ENCODE measurements at places on chromosomes 5 and 9.

GRCh38 chr5:135829681-135830383 lies 4.6 kb upstream of the SLC25A48 start:
- DNase-seq = peak; percentile 78

DNA sequence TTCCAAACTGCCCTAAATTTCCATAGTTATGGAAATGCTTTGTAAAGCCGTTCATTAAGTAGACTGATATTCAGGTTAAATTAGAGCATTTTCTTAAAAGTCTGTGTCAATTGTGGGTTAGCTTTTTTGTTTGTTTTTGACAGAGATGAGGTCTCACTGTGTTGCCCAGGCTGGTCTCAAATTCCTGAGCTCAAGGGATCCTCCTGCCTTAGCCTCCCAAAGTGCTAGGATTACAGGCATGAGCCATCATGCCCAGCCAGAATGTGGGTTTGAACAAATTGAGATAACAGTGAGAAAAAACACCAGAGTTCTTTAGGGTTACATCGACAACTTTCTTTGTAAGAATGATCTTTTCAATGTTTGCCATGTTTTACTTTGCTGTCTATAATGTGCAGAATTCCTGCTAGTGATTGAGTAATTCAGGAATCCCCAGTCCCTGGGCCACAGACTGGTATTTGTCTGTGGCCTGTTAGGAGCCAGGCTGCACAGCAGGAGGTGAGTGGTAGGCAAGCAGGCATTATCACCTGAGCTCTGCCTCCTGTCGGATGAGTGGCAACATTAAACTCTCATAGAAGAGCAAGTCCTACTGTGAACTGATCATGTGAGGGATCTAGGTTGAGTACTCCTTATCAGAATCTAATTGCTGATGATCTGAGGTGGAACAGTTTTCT lies 80.5 kb downstream of the RAI14 start:
- DNase-seq = no peak

DNA sequence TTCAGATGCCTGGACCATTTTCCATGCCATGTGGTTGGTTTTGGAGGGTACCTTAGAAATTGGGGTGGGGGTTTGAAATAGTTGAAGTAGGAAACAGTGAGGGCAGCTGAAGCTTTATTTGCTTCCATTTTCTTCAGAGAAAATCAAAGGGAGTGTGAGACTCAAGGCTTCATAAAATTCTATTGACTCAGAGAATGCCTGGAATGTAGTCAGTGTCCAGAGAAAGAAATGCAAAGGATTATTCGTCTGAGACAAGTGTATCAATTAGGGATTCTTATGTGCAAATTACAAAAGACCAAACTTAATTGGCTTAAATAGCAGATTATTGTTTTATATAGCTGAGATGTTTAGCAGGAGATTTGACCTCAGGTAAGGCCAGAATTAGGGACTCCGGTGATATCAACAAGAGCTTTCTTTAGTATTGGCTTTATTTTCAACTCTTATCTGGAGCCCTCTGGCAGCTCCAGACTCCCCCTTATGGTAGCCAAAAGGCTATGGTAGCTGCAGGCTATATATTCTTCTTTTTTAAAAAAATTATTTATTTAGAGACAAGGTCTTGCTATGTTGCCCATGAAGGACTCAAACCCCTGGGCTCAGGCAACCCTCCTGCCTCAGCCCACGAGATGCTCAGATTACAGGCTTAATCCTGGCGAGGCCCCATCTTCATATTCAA lies 38.9 kb downstream of the PTTG1 start:
- no peak for DNase-seq

DNA sequence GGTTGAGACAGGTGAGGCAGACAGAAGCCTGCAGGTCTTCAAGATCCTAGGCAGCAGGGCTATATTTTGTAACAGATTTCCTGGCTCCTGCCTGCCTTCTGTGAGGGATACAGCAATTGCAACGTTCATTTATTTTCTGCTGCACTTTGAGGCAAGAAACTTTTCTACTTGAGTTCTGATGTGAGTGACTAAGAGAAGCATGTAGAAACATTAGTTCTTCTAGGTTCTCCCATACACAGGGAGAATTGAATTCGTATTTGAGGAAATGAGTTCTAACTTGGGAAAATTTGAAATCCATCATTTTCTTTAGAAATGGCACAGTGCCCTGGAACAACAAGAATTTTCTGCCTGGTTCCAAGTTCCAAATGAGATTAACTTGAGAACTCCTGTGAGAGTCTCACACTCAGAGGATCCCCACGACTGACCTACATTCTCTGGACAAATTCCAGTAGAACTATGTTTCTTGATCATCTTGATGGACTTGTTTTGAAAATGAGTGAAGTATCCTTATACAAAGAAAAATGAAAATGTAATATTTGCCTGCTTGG lies 15.0 kb downstream of the MAMDC2 start:
- no peak for DNase-seq

DNA sequence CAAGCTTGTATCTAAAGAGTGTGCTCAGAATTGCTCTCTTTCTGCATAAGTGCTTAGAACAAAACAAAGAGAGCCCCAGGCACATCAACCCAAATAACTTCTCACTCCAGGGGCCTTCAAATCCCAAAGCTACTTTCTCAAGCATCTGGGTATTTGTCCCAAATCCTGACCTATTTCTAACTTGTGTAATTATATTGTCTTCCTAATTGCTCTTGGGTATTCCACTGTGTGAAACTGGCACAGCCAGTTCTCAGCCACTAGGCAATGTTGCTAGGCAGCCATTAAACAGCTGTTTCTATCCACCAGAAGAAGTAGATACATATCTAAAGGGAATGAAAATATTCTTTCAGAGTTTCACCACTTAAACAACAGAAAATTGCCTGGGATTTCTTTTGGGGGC lies 198.8 kb downstream of the PRELID2 start:
- no peak for DNase-seq

GRCh38 chr9:15374310-15374709 lies 48.4 kb upstream of the SNAPC3 start:
- DNase-seq = no peak

- no peak for DNase-seq
Observed at GRCh38 chr9:96135076-96135752, 166.8 kb downstream of the HSD17B3 start.

DNA sequence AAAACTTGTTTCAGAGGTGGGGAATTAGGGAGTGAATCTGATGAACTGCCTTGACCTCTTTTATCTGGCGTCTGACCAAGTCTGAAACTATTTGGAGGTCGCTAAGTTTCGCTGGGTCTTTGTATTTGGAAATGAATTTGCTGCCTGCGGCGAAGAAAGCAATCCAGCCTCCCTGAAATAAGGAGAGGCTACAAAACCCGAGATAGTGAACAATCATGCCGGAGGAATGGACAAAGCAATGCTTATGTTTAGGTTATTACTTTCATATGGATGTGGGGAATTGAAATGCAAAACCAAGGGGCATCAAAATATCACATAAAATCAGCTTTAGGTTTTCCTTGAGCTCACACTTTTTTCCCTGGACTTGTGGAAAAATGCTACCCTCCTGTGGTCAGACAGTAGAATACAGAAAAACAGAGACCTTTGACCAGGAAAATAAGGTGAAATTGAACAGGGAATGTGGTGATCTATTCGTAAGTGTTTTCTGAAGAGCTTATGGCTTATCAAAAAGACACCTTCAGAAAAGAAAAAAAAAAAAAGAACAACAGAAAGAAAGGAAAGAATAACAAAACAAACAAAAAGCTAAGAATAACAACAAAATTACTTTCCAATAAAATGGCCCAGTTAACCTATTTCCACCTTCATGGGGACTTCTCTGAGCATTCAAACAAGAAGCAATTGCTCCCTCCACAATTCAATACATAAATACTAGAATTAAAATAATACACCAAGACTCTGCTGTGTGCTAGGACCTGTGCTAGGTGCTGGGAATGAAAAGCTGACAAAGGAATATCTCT lies 68.6 kb upstream of the DPYSL3 start:
- DNase-seq = peak; percentile 82

DNA sequence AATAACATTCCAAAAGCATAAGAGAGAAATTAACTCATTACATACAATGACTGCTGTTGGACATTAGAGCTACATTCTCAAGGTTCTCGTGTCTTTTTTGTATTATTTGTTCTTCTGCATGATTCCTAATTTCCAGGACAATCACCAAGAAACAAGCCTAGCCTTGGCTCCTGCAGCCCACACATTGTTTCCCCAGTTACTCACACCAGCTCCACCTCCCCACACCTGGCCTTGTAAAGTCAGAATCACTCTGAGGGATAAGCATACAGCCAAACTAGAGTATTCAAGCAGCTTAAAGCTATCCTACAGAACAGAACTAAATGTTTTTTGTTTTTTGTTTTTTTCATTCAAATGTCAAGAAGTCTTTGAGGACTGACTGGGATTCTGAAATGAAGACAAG lies 189.2 kb downstream of the HINT1 start:
- DNase-seq = no peak

GRCh38 chr9:37311938-37312708 lies 110.4 kb upstream of the GRHPR start:
- no peak for DNase-seq

DNA sequence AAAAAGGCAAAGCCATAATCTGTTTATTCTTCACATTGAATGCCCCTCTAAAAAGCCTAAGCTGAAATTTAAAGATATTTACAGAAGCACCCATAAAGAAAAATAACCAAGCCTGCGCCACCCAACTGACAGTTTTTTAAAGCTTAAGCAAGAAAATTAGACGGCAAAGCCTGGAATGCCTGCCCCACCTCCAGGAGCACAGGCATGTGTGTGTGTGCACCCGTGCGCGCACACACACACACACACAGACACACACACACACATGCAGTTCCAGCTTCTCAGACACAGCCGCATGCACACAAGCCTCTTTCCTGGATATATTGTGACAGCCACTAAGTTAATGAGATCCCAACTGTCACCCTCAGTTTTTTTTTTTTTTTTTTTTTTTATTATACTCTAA lies 88.2 kb downstream of the FRMD3 start:
- no peak for DNase-seq

DNA sequence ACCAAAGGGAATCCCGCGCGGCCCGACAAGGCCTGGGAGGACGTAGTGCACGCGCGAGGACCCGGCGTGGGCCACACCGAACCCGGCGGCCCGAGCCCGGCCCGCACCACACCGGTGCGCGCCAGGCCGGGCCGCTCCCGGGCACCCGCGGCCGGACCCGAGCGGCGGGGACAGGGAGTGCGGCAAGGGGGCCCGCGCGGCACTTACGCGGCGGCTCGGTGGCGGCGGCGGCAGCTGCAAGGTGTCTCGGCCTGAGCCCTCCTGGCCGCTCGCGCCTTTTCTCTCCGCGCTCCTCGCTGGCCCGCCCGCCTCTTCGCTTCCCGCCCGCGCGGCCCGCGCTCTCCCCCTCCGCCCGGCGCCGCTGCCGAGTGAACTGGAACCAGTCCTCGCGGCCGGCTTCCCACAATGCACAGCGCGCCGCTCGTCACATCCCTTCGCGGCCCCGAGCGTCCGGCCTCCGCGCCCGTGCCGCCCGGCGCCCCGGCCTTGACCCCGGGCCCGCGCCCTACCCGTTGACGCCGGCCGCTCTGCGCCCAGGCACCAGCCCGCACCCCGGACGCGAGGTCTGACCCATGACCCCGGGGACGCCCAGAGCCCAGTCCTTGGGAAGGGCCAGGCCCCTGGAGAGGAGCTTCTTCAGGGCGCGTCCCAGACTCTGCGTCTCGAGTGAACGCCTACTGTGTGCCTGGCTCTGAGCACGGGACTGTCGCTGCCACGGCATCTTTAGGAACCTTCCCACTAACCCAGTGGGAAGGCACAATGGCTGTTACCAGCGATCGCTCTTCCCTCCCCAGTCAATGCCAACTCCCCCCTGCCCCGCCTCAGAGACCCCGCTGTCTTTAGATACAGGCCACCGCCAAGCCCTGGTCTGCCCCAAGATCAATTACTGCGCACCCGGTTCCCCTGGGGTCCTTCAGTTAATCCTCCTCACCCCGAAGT lies at the start of gene MACROH2A1:
TSS of gene MACROH2A1 (minus strand) at position 377 of the 939 bp plus-strand sequence. CDS start 10,138 bp downstream, outside the sequence.
- DNase-seq = peak; percentile 87

GRCh38 chr9:36993933-36994764 lies 39.9 kb downstream of the PAX5 start:
- DNase-seq = no peak

DNA sequence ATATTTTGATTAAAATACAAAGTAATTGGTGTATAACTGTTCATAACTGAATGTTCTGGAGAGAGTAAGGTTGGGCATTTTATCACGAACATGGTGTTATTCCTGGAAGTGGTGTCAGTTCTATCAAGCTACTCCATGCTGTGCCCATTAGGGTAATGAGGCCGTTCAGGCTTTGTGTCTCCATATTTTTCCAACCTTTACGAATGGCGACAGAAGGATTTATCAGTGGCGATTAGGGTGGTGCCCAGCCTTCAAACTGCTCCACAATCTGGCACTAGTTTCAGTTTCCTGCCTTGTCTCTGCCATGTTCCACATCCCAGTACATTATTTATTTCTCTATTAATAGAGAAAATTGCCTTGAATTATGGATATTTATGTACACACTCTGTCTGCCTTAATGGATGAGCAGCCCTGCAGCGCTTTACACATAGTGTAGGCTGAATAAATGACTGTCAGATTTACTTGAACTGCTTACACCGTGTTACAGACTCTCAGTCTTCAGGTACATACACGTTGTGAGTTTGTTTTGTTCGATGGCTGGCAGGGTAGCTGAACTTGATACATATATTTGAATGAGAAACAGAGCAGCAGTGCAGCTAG lies 23.9 kb upstream of the TMC1 start:
- DNase-seq = no peak

DNA sequence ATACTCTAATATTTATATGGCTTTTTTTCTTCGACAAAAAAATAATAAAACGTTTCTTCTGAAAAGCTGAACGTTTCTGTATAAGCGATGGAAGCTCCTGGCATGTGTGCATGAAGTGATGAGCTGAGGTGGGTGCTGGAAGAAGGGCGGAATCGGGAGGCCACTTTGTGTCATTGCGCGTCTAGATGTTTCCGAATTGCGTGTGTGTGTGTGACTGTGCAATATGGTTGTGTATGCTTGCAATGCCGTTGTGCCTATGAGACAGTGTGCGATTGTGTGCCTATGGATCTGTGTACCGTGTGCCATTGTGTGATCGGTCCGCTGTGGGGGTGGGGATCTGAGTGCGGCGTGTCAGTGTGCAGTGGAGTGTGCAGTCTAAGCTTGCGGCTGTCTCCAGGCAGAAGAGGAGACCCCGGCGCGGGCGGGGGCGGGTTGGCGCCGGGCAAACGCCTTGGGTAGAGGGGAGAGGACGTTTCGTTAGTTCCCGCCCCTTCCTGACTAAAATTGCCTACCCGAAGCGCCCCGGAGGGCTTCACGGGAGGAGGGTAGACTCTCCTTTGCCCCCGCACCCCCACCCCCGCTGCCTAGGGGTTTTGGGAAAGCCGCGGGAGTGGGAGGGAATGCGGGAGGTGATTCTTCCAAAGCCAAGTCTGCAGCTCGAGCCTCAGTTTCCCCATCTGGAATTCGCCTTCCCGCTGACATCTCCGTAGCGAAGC lies 24.2 kb downstream of the PCDHGC5 start:
- DNase-seq = peak; percentile 32

All from NCI-H526 (cell line).